Smooth muscle cell of the brain vasculature (primary cell): ENCODE measurements at places on chromosomes 1 and 21.

GRCh38 chr1:230694991-230695390, 18.9 kb downstream of the AGT start:
- DNase-seq = no peak

DNA sequence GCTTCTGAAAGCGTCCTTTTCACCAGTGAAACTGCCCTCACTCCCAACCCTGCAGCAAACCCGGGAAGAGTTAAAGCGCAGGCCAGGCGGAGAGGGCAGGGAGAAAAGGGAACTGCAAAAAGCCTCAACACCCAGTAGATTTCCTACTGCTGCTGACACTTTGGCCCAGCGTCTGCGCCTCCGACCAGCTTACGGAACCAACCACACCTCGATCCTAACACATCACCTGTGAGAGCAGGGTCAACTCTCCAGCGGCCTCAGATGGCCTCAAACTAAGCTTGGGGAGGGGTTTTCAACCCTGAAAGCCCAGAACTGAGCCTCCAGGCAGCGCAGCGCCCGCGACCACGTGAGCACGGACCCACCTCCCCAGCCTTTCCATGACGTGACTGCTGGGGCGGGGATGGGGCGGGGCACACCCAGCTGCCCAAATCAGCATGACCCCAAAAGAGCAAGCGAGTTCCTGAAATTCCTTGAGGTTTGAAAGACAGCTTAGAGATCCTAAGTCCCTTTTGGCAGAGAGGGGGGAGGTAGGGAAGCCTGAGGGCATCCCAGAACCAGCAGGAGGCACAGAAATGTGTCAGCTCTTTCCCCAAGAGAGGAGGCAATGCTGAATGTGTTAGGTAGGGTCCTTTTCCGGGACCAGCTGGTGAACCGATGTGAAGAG, 59.1 kb downstream of the ITPKB start:
- DNase-seq = no peak

DNA sequence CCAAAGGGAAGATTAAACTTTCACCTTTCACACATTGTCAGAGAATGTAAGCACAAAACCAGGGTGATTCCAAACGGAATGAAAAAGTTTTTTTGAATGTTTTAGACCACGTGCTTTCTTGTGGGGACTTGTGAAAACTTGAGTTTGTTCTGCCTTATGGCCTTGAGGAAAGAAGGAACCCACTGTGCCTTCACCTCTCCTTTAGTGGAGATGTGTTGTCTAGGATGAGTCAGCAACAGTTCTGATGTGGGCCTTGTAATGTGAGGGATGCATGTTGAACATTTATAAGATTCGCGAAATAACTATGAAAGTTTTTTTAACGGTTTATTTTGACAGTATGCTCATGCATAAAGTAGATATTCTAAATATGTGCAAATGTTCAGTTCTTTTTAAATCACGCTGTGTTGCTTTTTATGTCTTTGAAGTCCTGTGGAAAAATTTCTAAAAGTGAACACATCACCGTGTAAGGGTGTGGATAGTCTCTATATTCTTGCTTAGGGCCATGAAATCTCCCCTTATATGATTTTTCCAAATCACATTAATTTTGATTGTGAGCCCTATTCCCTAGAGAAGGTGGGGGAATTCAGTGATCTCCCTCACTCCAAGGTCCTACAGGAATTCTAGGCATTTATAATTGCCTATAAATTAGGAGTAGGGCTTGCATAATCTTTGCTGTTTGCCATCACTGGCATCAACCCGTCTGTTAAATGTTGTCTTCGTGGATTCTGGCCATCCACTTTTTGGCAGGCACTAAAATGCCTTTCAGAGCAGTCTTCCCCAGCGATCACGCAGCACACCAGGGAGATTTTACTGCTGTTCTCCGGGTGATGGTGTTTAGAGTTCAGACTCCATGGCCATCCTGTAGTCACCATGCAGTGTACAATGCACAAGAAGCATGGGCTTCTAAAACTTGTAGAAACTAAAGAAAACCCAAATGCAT, 47.4 kb downstream of the PLA2G4A start:
- no peak for DNase-seq

DNA sequence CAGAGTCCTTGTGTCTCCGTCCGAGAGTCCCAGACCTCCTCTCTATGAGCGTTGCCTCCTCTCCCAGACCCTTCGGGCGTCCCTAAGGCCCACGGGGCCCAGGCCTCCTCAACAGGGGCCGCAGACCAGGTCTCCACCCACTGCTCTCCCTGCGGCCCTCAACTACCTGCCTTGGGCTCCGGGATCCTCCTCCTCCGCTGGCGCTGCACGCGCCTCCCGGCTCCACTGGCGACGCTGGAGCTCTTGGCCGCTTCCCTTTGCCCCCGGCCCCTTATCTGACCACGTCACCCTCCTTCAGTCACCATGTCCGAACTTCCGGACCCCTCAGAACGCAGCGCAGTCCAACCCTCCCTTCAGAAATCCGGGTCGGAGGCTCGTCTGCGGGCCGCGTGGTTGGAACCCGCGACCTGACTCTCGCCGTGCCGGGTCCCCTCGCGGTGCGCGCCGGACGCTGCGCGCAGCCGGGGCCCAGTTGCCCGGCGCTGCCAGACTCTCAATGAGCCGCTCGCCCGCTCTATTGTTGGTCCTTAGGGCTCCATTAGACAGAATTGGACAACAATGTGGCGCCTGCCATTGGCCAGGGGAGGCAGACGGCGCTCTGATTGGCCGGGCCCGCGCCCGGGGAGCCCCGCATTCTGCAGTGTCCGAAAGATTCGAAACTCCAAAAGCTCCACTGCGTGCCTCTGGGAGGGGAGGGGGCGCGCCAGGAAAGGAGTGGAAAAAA, at the start of gene DMRTA2:
Gene DMRTA2 (minus strand): TSS at position 498 of the 724 bp plus-strand sequence. CDS start 1,907 bp downstream, outside the sequence.
- DNase-seq = no peak

- DNase-seq = no peak
Observed at GRCh38 chr1:22795366-22795714, 84.7 kb downstream of the EPHB2 start.

DNA sequence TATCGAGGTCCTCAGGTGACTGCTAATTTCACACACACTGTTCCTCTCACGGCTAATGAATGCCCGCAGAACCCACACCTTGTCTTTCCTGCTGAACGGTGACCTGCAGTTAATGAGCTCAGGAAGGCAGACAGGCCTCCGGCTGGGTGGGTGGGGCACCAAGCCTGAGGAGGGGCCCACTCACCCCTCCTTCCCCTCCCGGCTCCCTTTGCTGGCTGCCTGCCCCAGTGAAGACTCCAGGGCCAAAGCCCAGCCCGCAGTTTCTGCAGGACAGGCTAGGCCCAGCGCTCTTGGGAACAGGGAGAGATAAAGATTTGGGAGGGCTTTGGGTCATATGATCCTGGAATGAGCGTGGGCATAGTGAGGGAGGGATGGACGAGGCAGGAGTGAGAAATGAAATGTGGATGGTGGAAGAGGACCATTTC, 26.4 kb downstream of the FOXO6 start:
- no peak for DNase-seq

DNA sequence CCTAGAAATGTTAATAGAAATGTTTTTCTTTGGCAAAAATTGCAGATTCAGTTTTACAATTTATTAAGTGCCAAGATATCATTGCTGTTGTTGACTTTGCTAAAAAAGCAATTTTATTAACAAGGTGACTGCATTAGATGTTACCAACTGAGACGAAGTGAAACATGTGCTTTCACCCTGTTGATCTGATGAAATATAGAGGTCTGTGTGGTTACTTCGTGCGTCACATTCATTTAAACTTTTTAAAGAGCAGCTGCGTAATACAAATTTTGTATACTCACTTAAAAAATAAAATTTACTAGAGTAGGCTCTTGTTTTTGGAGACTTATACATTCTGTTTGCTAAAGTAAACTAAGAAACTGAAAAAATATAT, 465.7 kb downstream of the USP25 start:
- DNase-seq = no peak

GRCh38 chr1:101357444-101357986, 120.7 kb downstream of the S1PR1 start:
- DNase-seq = peak; percentile 33

- no peak for DNase-seq
Observed at GRCh38 chr1:114319418-114319817, 165.7 kb upstream of the SYT6 start.

DNA sequence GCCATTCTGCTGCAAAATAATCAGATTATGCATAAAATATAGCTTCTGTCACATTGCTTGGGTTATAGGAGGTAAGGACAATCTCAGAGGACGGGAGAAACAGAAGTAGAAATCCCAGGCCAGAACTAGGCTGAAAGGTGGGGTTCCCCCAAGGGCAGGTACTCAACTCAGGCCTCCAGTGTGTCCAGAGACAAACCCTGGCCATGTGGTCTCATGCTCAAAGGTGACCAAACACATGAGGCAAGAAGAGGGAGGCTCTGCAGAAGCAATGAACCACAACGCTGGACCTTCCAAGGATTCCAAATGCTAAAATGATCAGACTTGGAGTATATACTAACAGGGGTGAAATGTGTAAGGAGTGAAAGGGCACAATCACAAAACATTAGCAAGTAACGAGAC, 103.8 kb downstream of the DMRTB1 start:
- DNase-seq = no peak

GRCh38 chr1:21175670-21176581, 771 bp downstream of the EIF4G3 start:
- DNase-seq = no peak

- peak; percentile 71 for DNase-seq
Observed at GRCh38 chr1:225655509-225656258, 2.8 kb upstream of the ENAH start.

- DNase-seq = no peak
Observed at GRCh38 chr1:4698911-4699310, 44.5 kb downstream of the AJAP1 start.

DNA sequence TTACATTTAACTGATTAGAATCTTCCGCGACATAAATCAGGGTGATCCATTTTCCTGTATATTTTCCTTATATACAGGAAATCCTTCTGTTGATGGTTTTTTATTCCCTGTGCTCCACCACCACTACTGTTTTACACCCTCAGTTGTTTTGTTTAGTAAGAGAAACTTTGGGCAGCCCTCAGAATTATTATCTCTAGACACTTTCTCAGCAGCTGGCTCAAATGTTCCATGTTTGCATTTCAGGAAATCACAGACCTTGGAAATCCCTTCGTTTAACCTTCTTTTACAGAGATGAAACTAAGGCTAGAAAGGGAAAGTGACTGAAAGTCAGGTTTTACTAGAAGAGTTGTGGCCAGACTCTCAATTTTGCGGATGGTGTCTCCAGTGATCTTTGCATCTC, 15.2 kb downstream of the ZNF697 start:
- no peak for DNase-seq

- DNase-seq = no peak
Observed at GRCh38 chr1:197917805-197918651, 856 bp downstream of the LHX9 start.

GRCh38 chr21:16993416-16994038, 519.3 kb upstream of the CXADR start:
- DNase-seq = no peak

- DNase-seq = no peak
Observed at GRCh38 chr21:42579456-42580075, 65.9 kb downstream of the SLC37A1 start.

DNA sequence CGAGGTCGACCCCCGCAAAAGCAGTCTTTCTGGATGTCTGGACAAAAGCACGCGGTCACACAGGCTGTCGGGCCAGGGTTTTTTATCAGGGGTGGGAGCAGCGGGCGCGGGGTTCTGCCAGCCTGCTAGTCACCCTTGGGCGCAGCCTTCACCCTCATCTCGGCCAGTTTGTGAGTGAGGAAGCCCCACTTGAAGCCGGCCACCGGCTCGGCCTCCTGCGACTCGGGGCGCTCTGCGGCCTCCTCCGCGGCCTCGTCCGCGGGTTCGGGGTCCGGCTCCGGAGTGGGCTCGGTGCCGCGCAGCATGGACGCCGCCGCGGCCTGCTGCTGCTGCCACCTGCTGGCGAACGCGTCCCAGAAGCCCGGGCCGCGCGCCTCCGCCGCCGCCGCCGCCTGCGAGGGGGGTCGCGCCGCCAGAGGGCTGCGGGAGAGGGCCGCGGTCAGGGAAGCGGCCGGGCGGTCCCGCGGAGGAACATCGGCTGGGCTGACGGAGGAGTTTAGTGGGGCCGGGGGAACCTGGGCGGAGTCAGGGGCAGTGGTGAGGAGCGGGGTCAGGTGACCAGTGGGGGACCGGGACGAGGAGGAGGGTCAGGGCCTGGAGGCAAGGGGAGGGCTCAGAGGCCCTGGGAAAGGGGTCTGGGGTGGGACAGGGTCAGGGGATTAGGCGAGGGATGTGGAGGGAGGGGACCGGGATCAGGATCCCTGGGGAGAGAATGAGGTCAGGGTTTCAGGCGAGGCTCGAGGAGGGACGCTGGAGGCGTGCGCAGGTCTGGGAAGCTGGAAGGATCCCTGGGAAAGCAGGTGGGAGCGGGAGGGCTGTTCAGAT, 4.5 kb downstream of the C1orf232 start:
- DNase-seq = no peak

DNA sequence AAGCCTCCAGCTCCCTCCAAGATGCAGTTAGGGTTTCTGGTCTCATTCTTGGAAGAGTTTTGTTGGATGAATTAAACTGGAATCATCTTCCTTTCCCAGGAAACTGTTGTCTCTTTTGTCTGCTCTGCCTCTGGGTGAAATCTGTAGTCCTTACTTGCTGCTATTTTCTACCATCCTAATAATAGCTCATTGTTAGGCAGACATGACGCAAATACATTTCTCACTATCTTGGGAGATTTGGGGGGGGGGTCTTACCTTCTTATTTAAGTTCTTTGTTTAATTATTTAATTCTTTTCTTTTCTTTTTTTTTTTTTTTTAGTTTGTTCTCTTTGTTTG, 85.4 kb upstream of the DUSP10 start:
- no peak for DNase-seq

- no peak for DNase-seq
Observed at GRCh38 chr1:199685369-199685768, 342.1 kb upstream of the NR5A2 start.

DNA sequence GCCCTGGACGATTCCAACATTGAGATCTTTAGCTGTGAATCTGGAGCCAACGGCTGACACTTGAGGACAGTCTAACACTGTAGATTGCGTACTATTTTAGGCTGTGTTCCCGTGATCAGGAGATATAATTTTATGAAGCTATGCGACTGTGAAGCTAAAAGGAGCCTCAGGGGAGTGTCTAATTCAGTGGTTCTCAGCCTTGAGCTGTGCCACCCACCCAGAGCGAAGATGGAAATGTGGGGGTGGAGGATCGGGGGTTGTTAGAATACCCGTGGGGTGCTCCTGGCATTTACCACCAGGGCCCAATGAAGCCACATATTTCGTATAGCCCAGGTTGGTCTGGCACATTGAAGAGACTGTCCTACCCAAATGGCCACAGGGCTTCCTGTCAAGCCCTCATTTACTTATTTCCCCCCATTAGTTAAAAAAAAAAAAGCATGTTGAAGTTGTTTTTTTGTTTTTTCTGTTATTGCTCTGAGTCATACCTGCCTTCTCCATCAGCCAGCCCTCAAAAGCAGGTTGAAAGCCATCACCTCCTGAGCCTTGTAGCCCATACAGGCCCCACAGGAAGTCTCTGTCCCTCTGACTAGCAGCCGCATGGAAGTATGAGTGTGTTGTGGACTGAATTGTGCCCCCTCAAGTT, 141.7 kb downstream of the GALNT2 start:
- no peak for DNase-seq

DNA sequence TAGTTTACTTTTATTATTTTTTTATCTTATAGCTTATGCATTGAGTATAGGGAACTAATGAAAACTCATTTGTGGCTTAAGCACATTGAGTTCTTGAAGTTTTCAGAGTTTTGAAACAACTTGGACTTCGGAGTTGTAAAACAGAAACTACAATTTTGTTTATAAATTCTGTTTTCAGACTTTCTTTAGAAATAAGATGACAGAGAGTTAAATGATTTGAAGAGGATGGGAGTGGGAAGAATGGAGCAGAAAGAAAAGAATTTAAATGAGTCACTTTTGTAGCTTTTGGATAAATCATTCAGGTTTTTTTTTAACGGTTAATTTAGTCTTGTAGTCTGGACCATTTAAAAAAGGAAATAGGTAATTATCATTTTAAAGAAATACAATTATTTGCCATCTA, 32.3 kb downstream of the INKA2 start:
- DNase-seq = no peak
